Calu3 (cell line): ENCODE measurements at places on chromosomes 5 and 9. TPM values are rescaled to one million over a fixed set of nuclear protein-coding genes. Genes with fewer than 3 reads are reported as not detected.

- peak; percentile 24 for DNase-seq
Observed at GRCh38 chr5:122259995-122260394, 52.0 kb upstream of the SNCAIP start.

- DNase-seq, result no peak
Observed at GRCh38 chr9:131869348-131869747, 129.5 kb upstream of the RAPGEF1 start.

DNA sequence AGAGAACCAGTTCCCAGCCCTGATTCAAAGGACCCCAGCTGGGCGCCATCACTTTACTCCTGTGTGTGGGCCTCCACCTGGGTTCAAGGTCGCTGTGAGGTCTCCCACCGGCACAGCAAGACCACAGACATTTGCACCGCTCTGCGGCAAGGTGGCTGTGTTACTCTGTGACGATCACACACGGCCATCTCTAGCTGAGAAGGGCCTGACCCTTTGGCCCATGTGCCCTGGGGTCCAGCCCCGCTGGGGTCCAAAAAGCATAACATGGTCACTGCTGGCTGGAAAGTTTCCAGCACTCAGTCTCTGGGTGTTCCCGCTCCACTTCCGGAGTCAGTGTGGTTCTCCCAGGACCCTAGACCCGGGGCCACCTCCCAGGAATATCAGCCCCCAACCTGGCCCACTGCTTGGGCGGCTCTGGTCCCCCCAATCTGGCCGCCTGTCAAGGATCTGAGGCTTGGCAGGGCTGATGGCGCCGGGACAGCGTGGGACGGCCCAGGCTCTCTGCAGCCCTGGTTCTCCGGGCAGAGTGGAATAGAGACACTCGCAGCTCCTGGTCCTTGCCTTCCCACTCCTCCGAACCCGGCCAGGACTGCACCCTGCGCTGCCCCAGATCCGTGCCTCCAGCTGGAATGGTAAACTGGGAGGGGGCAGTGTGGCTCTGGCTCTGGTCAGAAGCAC lies 3.9 kb upstream of the LMX1B start:
- DNase-seq, result no peak

DNA sequence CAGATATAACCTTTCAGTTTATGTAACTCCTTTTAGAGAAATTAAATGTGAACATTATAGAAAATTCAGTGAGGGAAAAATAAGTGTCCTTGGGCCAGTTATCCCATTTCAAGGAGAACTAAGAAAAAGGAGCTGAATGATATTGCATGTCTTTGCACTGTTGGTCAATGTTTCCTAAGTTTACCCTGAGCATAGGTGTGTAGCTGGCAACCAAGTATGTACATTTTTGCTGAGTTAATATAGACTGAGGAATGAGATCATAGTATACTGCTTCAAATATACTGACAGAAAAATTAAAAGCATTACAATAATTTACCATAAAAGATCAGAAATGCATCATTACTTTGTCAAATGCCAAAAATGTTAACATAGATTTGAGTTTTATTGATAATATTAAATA lies 2128.7 kb upstream of the C9orf72 start:
- DNase-seq, result no peak

GRCh38 chr5:74140409-74140808 lies 500.1 kb downstream of the ENC1 start:
- DNase-seq, result no peak

DNA sequence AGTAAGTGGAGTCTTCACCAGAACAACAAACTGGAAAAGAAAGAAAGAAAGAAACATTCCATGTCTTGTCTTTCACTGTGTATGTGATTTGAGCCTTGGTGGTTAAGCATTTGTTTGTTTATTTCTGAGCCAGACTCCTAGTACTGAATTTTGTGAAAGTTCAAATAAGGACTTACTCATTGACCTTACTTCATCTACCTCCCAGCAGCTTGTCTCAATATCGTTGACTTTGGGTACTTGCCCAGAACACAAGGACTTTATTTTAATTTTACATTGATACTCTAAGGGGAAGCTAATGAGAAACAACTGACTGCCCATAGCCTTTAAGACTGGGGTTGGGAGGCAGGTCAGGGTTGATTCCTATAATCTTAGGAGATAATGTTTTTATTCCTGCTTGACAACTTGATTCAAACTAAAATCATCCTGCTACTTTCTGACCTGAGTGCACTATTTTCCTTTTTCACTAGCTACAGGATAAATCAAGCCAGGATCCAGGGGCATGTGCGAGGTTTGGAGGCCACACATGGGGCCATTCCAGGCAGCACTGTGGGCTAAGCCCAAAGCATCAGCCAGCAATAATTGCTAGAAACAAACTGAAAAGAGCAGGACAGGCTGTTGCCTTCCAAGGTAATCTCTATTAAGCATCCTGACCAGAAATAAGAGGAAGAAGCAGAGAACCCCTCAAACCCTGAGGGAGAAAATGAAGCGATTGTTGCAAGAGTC lies 138.9 kb upstream of the RUSC2 start:
- no peak for DNase-seq

DNA sequence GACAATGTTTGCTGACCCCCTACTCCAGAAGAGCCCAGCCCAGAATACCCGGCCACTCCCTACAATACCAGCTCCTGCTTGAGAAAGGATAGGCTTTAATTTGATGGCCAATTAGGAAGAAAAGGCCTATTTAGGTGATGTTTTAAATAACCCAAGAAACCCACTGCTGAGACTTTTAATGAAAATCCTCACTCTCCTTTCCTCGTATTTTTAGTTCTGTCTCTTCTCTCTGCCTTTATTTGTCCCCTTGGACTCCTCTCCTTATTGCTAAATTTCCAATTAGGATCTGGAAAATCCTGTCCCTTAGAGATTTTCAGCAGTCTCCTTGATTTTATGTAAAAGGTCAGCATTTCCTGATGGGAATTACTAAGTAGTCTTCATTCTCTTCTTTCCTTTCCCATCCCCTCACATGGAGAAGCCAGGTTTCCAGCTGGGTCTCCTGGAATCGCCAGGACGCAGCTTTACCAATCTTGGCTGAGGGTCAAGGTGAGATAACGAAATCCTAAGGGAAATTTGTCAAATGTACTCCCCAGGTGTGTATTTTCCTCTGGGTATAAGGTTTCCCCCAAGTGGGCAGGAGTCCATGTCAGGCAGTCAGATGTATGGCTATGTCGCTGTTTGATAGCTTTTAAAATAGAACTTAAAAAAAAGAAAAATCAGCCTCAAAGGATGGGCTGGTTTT lies 11.7 kb downstream of the STC2 start:
- no peak for DNase-seq

DNA sequence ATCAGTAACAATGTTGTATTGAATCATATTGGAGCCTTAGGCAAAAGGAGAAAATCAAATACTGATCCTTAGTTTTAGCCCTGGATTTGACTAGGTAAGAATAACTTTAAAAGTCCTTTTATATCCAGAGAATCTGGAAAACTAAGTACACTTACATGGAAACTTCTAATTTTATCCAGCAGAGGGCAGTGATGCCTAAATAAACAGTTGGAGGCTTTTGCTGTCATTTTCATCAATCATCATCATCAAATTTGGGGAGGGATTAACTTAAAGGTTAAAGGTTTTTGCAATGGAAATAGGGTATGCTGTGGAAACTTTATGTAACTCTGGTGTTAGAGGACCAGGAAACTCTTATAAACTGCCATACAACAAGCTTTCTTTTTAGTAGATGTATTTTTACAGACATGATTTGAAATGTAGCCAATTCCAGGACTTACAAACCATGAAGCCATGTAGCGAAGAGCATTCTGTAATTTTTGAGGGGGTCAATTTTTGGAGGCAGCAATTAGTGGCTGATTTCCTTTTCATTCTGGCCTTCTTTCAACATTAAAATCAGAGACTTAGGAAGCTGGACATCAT lies 112.7 kb downstream of the OSTF1 start:
- peak; percentile 6 for DNase-seq

GRCh38 chr5:74500110-74500917 lies 140.2 kb downstream of the ENC1 start:
- DNase-seq, result peak; percentile 21

GRCh38 chr5:143314659-143315058 lies 88.8 kb downstream of the NR3C1 start:
- no peak for DNase-seq

GRCh38 chr5:66713998-66714397 lies 117.8 kb downstream of the MAST4 start:
- DNase-seq, result peak; percentile 16

- peak; percentile 44 for DNase-seq
Observed at GRCh38 chr9:86407022-86407421, 52.8 kb upstream of the TUT7 start.

DNA sequence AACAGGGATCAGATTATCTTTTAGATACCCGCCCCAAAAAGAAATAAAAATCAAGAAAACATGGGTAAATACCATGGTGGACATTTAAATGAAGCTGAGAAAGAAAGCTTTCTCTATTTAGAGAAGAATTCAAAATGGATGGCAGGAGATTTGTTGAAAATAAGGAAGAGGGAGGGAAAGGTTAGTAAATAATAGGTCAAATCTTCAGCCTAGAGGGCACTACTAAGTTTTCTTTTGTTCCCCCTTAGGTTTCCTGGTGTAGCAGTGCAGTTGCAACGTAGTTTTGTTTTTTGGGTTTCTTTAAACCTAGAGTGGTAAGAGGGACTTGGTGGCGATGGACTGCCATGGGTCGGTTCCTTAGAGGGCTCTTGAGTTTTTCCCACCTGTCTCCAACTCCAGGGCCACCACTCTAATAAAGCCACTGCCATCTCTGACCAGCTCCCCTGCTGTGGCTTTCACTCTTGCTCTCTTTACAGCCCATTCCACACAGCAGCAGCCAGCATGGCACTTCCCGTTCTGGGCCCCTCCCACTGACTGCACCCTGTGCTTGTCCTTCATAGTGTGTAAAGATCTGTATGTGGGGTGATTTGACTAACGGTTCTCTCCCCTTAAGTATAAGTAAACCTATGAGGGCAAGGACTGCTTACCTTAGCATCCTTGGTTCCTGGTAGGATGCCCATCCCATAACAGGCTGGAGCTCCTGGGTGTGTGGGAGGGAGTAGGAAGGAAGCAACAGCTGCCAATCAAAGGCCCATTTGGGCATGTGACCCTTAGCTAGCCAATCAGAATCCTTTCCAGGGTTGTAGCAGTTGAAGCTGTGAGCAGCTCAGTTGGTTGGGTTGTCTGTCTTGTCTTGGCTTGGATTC lies 118.3 kb downstream of the SLC1A3 start:
- DNase-seq, result no peak

- no peak for DNase-seq
Observed at GRCh38 chr5:172111852-172112225, 76.2 kb downstream of the STK10 start.

DNA sequence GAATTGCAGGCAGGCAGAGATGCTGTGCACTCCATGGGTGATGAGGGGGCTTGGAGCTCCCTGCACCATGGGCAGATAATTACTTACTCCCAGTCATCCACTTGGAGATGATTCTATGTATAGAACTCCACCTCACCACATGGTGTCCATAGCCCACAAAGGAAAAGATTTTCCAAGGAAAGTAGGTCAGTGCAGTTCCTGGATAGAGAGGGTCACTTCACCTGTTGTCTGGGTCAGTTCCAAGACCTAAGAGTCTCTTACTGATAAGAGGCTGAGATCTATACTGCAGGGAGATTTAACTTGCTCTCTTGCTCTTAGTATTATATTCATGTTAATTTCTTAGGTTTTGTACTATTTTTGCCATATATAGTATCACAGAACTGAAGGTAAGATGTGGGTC lies 113.9 kb upstream of the BRINP1 start:
- no peak for DNase-seq

DNA sequence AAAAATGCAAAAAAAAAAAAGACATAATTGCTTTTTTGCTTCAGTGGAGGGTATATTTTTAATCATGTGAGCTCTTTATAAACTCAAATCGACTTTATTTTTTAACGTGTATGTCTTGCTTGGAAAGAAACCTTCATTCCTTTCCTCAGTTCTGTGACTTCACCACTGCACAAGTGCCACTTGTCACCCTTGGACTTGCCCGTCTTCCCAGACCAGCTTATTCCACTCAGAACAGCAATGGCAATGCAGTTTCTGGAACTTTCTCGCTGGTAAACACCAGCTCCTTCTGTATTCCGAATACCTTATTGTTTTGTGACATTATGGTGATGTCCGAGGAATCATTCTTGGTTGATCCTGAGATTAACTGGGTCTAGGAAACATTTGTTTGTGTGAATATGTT lies 440.5 kb upstream of the ADAMTS16 start:
- DNase-seq, result no peak

GRCh38 chr5:167790462-167791260 lies 500.8 kb upstream of the WWC1 start:
- DNase-seq, result no peak

DNA sequence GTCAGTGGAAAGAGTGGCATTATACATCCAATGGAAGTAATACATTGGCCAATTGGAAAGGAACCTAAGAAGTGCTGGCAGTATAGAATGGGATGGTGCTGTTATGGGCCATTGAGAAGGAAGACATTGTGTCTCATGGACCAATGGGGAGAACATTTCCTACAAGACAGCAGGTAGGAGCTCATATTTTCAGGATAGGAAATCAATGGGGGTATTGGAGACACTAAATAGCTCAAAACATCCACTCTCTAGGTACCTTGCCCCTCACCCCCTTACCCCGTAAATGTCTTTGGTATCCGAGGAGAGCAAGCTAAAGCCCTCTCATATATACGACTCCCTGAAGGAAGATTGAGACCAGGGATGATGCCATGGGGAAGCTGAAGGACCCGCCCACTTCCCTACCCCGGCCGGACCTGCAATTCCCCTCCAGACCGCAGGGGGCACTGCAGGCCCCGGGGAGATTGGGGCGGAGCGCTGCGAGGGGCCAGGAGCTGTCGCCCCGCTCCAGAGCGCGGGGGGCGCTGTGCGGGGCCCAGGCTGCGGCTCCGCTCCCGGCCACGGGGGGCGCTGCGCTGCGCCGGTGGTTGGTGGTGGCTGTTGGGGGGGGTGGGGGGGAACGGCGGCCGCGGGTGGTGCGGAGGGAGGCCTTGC lies at the start of gene KDM3B:
Gene KDM3B, plus strand, starts transcription at position 615 of the 651 bp plus-strand sequence. CDS start 111 bp downstream, outside the sequence.
- peak; percentile 98 for DNase-seq

DNA sequence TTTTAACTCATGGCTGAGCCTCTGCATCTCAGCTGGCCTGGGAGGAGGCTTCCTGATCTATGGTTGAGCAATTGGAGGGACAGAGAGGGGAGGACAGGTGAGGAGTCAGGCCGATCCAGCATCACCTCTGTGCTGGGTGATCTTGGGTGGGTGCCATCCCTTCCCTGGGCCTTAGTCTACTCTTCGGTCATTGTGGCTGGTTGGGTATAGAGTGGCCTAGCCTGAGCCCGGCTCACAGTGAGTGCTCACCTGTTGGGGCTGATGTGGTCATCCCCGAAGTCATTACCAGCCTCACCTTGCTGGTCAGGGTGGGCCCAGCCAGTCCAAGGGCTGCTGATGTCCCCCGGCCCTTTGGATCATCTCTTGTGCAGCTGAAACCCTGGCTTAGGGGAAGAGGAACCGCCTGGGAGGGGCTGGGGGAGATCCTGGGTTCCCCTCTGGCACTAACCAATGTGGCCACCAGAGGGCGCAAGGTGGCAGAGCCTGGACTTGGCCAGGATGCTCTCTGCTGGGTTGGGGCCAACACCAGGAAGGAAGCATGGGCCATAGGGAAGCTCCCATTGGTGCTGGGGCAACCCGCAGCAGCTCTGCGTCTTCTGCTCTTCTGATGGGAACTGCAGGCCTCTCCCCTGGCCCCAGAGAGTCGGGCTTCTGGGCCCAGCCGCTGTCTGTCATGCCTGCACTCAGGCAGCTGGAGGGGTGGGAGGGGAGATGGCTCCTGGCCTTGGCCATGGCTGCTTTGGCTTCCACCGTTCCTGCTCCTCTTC lies 17.3 kb upstream of the ODF2 start:
- DNase-seq, result peak; percentile 84

The SEMA5A gene
- 0.52 and 0.93 TPM in 2 replicates for total RNA-seq

The PRDM9 gene
- not detected in 2 replicates for total RNA-seq

The AQP7 gene
- 0.35 and 1.2 TPM in 2 replicates for total RNA-seq

The DDX4 gene
- not detected in 2 replicates for total RNA-seq

The NMUR2 gene
- total RNA-seq, result 93.2 and 178 TPM in 2 replicates

The QRFP gene
- total RNA-seq, result not detected in 2 replicates

The CDX1 gene
- not detected in 2 replicates for total RNA-seq

The SLC45A2 gene
- total RNA-seq, result 0.59 TPM in 1 of 2 replicates, not detected in the other
